Aorta (tissue), 5 donors: ENCODE measurements at places on chromosomes 3 and 15.

DNA sequence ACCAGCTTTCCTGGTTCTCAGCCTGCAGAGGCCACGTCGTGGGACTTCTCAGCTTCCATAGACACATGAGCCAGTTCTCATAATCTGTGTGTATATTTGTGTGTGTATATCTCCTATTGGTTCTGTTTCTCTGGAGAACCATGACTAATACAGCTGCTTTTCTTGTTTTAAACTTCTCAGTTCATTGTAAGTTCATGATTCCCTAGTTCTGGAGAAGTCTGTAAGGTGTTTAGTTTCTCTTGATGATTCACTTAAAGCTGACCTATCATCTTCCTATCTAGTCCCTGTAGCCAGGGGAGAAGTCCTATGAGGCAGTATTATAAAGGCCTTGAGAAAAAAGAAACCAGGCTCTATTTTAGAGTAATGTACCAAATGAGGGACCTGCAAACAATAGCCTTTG, 147.7 kb downstream of the RYR3 start:
- no peak for DNase-seq

- no peak for DNase-seq
Observed at GRCh38 chr15:51879555-51879954, 50.1 kb downstream of the TMOD3 start.

DNA sequence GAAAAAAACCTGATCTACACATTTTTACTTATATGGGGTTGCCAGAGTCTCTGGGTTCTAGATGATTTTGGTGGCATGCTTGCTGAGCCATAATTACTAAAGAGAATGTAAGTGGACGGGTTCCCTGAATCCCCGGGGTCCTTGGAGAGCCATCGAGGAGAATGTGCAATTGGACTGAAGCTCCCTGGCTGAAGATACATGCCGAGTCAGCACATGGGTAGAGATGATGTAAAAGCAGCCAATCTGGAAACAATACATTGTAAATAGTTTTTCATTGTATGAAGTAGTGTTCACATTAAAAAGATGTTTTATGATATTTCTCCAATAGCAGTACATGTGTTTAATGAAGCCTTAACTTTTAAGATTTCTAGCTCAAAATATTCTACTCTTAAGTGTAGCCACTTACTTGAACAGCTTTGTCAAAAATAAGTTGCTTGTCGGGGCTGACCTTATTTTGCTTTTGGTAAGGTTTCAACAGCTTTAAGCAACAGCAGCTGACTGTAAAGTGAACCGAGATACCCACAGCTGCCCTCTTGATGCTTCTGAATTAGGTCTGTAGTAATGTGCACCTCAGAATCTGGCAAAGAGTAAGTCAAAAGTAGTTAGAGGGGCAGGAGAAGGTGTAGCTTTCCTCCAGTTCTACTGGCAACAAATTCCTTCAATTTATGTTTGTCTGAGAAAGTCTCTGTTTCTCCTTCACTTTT, 205.7 kb downstream of the PLCL2 start:
- no peak for DNase-seq

- no peak for DNase-seq
Observed at GRCh38 chr3:133475245-133476010, 75.6 kb downstream of the BFSP2 start.

- DNase-seq: no peak
Observed at GRCh38 chr15:33094336-33094735, 100.2 kb downstream of the FMN1 start.

GRCh38 chr3:128935922-128936321, 56.5 kb downstream of the ACAD9 start:
- peak; percentile 5 for DNase-seq
